HCEC 1CT (cell line): ENCODE measurements at places on chromosomes 7 and 10.
A peak's percentile ranks its signal among the peaks of the same experiment; 100 is the strongest.

DNA sequence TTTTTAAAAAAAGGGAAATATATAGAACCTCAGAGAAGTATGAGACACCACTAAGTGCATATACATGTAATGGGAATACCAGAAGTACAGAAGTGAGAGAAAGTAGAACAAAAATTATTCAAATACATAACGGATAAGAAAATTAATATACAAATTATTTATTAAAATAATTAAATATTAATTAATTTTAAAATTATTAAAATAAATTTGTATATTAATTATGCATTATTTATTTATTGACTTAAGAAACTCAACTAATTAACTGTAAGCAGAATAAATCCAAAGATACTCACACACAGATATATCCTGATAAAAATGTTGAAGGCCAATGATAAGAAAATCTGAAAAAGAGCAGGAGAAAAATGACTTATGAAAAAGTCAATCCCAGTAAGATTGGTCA, 1333.5 kb upstream of the CELF2 start:
- DNase-seq = no peak

DNA sequence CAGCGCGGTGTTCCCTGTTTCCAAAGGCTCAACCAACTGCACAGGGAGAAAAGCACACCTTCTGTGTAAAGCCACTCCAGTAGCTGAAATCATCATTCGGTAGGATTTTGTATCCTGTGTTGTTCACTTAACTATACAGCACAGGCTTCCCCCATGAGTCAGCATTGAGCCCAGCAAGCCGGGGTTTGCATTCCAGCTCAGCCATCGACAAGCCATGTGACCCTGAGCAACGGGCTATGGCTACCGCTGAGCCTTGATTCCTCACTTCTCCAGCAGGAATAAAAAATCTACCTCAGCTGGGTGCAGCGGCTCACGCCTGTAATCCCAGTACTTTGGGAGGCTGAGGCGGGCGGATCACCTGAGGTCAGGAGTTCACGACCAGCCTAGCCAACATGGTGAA, 44.1 kb upstream of the ATP6V0A4 start:
- peak; percentile 18 for DNase-seq

DNA sequence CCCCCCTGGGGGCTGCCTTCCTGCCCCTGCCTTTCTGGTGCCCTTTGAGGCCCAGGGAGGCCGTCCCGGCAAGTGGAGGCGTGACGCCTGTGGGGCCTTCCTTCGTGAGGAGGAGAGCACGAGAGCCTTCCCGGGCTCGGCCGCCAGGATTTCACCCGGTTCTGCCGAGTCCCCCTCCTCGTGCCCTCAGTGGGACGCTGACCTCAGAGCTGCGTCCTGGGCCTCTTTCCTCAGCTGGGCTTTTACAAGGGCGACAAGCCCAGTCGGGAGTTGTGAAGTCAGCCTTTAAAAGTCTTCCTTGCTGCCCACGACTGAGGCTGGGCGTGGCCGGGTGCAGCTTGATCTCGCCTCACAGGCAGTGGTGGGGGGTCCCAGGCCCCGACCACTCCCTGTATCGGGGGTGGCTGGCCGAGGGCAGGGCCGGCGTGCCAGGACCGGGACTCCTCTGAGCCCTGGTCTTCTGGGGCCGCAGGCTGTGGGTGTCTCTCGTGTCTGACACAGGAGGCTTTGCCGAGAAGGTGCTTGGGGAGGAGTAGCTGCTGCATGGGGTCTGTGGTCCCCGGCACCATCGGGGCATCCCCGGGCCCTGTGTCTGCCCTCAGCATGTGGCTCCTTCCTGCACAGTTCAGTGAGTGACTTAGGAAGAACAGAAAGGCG, 41.8 kb downstream of the FAM20C start:
- DNase-seq = no peak

GRCh38 chr7:68671046-68671445, 927.2 kb upstream of the AUTS2 start:
- DNase-seq = no peak

- DNase-seq = no peak
Measured at GRCh38 chr7:105438254-105438653, 49.5 kb upstream of the SRPK2 start.

DNA sequence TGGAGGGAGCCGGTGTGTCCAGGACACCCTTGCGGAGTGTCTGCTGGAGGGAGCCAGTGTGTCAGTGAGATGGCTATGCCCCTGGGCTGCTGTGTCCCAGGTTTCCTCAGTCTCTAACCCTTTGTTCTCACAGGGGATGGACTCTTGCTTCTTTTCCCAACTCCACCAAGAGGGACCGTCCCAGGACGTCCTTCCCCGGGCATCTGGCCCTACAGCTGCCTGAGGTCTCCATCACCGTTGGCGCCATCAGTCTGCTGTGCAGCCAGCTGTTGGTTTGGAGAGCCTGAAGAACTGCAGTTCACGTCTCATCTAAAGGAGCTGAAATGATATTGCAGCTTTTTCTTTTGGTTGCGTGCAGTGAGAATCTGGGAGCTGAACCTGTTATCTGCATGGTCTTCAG, 136.2 kb downstream of the VIPR2 start:
- DNase-seq = no peak

- no peak for DNase-seq
Measured at GRCh38 chr7:95578299-95578855, 17.9 kb downstream of the PDK4 start.
